NT2/D1 (cell line): ENCODE measurements at places on chromosomes 12 and 14.

DNA sequence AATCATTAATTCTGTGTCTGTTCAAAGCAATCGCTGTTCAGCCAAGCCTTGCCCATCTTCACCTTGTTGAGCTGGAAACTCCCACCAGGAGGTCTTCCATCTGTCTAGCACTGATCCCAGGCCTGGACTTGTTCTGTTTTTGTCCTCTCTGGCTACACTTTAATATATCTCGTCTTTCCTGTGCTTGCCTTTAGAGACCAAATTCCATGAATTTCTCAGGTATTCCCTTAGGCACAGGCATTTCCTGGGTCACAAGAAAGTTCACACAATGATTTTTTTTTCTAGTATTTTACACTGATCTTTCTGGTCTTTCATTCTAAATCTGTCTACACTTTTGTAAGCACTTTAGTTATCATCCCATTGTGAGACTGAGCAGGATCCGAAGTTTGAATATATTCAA is 116.4 kb upstream of the CCND2 start:
- DNase-seq = no peak

- DNase-seq = no peak
These were observed 14.1 kb upstream of the SINHCAF start for GRCh38 chr12:31339831-31340622.

- no peak for DNase-seq
These were observed 478 bp downstream of the RITA1 start for GRCh38 chr12:113186033-113186365.

DNA sequence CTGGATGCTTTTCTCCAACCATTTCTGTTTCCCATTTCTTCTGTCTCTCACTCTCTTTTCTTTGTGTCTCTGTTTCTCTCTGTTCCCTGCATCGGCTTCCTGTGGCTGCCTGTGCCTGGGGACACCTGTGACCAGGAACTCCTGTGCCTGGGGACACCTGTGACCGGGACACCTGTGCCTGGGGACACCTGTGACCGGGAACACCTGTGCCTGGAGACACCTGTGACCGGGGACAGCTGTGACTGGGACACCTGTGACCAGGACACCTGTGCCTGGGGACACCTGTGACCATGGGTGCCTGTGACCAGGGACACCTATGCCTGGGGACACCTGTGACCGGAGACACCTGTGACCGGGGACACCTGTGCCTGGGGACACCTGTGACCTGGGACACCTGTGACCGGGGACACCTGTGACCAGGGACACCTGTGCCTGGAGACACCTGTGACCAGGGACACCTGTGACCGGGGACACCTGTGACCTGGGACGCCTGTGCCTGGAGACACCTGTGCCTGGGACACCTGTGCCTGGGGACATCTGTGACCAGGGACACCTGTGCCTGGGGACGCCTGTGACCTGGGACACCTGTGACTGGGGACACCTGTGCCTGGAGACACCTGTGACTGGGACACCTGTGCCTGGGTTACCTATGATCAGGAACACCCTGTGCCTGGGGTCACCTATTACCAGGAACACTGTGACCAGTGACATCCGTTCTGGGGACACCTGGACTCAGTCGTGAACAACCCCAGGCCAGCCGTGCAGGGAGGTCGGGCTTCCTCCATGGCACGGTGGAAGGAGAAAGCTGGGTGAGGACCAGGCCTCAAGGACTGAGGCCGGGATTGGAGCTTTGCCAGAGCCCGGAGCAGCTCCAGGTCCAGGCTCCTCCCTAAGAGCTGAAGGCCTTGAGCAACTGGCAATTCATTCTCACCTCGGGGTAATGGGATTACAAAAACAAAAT is 23.4 kb upstream of the FBRSL1 start:
- DNase-seq = no peak

DNA sequence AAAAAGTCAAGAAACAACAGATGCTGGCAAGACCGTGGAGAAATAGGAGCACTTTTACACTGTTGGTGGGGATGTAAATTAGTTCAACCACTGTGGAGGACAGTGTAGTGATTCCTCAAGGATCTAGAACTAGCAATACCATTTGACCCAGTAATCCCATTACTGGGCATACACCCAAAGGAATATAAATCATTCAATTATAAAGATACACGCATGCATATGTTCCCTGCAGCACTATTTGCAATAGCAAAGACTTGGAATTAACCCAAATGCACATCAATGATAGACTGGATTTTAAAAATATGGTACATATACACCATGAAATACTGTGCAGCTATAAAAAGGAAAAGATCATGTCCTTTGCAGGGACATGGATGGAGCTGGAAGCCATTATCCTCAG is 18.0 kb upstream of the CATSPERB start:
- no peak for DNase-seq

- no peak for DNase-seq
These were observed 192.8 kb downstream of the GRIN2B start for GRCh38 chr12:13788626-13789025.

DNA sequence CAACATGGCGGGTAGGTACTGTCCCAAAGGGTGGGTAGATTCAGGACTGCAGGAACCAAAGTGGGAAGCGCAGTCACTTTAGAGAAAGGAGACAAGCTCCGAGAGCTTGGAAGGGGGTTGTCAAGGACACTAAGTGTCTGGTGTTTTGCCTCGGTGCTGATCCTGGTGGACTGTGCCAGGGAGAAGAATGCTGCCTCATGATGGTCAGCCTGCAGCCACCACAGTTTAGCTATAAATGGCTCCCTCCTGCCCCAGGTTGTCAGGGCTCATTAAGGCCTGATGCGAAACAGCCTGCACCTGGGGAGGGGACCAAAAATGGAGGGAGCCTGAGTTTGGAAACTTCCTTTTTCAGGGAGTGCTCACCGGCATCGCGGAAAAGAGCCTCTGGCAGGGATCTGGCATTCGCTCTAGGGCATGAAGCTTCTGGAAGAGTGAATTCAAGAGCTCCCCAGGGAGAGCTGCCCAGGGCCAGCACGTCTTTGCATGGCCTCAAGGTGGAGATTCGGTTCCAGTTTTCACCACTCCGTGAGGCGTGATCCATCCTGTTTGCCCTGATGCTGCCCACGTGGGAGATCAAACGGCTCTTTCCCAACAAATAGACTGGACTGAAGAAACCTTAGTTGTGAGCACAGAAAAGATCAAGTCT is 164.0 kb downstream of the FOXN3 start:
- DNase-seq = no peak
